AG10803 (cell line): ENCODE measurements at places on chromosomes 7 and 10.

DNA sequence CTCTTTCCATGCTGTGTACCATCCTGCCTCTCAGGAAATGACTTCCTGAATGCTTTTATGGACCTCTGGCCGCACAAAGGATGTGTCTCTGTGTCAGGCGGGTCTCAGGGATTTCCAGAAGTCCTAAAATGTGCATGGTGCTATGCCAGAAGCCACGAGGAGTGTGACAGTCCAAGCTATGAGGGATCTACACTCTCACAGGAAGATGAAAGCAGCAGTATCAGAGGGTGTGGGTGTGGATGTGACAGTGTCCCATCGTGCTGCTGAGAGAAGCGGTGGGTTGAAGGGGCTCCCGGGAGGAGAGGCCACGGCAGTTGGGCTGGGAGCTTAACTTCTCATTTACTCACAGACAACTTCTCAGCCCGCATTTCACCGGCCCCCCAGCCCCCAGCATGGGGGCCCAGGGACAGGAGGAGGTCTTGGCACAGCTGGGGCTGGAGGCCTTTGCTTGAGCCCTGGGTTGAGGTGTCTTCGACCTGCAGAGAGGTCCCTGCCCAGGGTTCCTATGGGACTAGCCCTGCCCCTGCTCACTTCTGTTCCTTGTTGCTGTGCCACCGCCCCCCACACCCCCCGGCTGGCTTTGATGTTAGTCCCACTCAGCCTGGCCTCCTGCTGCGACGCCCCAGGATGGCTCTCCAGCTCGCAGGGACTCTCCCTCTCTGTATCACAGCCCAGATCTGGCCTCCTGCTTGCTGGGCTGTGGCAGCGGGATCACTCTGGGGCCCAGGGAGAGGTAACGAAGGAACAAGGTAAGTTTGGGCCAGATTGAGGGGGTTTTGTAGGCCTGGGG is 30.8 kb upstream of the EMX2 start:
- no peak for DNase-seq

DNA sequence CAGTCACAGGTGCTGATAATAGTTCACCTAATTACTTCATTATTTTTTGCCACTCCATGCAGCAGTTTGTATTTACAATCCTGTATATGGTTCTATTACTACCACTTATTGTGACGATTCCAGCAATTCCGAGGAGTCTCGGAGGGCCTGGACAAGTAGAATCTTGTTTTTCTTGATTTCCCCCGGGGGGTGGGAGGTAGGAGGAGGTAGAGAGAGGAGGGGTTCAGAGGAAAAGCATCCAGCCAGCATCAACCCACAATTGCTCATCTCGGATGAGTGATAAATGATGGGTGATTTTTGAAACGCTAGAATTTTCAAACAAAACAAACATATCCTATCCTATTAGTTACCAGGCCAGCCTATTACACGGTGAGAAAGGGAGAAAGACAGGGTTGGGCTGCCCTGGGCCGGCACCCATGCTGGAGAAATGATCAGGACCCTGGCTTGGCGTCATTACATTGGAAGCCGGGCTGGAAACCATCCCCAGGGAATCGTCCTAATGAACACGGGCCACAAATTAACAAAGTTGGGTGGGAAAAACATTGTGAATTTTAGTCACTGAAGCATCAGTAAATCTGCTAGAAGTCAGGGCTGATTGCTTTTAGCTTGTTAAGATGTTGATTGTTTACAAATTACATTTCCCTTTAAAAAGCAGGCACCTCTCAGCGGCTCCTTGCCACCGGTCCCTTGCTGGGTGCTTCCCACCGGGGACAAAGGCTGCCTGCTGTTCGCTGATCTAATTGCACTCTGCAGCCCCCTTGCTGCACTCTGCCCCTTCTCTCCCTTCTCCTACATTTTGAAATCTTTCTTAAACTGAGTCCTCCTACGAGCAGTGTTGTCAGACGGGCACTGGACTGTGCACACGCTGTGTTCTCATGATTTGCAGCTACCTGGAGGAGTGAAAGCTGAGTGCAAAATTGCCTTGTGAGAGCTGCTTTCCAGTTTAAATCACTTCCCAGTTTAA is 95.5 kb downstream of the FAM204A start:
- no peak for DNase-seq

GRCh38 chr10:102919246-102919959 is 1.3 kb downstream of the CNNM2 start:
- DNase-seq: peak; percentile 30

DNA sequence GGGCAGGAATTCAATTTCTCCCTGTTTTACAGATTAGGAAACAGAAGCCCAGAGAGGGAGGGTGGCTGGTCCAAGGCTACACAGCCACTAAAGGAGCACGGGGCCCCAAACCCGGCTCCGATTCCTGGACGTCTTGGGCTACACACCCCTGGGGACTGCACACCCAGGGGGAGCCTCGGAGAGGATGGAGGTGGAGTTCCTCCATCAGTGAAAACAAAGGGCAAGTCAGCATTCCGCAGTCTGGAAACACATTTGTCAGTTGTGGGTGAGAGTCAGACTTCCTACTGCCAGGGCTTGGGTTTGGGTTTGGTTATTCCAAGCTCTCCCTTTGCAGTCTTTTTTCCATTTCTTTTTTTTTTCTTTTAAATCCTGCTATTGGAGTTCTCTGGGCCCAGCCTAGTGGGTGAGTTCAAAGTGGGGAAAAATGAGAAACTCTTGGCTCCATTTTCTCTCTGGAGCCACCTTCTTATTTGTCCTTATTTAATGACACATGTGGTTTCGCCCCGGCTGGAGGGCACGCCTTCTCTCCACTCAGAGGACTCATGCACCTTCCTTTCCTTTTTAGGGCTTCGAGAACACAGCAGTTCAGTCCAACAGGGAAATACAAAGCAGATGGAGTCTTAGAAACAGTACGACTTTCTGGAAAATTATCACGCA is 59.9 kb upstream of the AQP1 start:
- peak; percentile 80 for DNase-seq

GRCh38 chr10:124952123-124952522 is 10.2 kb downstream of the ZRANB1 start:
- DNase-seq: no peak

DNA sequence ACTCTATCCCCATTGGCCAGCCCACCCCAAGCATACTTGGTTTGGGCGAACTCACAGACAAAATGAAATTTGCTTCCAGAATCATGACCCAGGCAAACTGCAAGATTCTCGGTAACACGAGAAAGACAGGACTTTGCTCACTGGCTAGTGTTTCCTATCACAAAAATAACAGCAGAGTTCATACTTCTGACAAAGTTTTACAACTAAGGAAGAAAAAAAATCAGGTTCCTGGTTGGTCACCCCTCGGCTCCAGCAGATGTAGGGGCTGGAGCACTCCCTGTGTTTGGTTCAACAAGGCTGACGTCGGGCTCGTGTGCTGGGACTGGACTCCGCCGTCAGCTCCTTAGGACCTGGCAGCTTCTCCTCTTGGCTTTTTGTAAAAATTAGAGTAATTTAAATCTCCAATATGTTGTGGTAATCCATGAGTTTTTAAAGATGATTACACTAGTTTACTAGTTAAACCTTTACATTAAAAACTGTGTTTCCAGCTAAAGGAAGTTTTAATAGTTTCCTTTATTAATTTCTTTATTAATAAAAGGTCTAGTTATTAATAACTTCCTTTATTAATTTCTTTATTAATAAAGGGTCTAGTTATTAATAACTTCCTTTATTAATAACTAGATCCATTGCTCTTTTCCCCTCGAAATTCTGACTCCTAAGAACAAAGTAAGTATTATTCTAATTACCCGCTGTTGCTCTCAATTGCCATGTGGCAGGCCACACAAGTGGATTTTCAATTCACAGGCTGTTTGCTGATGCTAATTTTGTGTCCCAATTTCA is 115.6 kb upstream of the RNF32 start:
- no peak for DNase-seq

DNA sequence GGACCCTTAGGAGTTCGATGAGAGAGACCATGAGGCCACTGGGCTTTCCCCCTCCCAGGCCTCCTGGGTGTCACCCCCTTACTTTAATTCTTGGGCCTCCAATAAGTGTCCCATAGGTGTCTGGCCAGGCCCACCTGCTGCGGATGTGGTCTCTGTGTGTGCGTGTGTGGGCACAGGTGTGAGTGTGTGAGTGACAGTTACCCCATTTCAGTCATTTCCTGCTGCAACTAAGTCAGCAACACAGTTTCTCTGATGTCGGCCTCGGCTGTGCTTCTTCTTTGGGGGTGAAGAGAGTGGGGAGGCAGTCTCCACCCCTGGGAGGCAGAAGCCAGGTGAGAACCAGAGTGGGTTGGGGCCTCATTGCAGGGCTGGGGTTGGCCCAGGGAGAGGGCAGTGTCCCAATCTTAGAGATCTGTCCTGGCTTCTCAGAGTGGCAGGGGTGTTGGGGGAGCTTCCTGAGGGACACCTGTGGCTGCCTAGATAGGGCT is 1.5 kb downstream of the PVRIG start:
- DNase-seq: no peak

- no peak for DNase-seq
Observed at GRCh38 chr7:21314954-21315353, 112.9 kb upstream of the SP4 start.

- DNase-seq: peak; percentile 41
Observed at GRCh38 chr10:27578316-27578715, 74.2 kb downstream of the RAB18 start.

DNA sequence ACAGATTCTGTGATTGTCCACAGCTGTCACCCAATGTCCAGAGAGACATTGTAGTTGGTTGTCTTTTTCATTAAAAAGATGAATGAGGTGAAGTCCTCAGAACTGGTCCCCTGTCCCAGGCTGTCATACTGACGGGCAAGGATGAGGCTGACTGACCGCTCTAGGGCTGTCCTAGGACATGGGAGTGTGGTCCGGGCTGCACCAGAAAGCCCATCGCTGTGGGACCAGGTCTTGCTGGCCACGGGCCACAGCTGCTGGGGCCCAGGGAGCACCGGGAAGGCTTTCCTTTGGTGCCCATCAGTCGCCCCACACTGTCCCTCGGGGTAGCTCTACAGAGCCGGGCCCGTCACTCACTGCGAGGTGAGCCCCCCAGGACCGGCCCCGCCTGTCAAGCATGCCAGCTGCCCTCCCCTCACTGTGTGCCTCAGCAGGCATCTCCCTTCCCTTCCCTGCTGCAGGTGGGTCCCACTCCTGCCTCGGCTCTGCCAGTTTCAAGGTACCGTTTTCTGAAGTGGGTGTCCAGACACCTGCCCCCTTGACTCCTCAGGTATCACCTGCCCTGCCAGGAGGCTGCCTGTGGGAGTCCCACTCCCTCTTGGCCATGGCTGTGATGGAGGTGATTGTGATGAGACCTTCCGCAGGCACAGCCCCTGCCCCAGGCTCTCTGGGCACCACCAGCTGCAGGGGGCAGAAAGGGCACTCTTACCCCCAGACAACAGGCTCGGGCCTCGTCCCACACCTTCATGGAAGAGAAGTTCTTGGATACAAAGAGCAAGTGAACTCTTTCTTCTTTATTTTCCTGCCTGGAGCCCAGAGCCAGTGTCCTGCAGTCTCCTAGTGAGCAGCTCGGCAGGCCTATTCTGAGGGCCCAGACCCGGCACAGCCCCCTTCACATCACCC is 21.7 kb downstream of the LRRC27 start:
- DNase-seq: no peak

- DNase-seq: no peak
Observed at GRCh38 chr10:31042670-31043069, 11.0 kb upstream of the ZNF438 start.

DNA sequence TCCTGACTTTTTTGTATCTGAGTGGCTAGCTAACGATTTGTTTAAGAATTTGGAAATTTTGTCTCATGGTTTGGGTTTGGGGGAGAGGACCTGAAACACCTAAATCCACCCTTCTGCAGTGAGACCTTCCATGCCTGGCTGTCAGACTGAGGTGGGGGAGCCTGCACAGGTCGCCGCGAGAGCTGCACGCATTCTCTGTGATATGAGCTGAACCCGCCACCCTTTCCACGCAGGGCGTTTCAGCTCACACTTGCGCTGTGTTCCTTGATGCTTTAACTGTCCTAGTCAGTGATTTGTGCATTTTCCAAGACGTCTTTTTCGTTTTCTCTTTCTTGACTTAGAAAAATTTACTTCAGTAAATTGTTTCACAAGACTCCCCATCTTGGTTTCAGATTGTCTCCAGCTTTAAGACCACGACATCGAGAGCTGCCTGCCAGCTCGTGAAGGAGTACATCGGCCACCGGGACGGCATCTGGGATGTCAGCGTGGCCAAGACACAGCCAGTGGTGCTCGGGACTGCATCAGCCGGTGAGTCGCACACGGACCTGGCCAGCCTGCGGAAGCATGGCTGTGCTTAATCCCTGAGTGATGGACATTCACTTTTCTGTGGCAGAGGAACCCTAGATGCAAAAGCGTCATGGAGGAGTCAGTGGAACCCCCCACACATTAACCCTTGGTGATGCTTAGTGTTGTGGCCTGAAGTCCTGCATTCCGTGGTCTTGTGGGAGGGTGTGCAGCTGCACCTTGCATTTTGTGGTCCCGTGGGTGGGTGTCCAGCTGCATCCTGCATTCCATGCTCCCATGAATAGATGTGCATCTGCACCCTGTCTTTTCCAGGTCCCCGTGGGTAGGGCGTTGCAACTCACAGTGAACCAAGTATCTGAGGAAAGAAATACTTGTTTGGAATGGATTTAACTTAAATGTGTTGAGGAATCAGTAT is 28.1 kb downstream of the WDR37 start:
- DNase-seq: no peak

- DNase-seq: peak; percentile 39
Observed at GRCh38 chr10:102678842-102679289, 34.6 kb downstream of the TRIM8 start.

GRCh38 chr10:6145166-6145987 is 56.5 kb downstream of the RBM17 start:
- DNase-seq: no peak

DNA sequence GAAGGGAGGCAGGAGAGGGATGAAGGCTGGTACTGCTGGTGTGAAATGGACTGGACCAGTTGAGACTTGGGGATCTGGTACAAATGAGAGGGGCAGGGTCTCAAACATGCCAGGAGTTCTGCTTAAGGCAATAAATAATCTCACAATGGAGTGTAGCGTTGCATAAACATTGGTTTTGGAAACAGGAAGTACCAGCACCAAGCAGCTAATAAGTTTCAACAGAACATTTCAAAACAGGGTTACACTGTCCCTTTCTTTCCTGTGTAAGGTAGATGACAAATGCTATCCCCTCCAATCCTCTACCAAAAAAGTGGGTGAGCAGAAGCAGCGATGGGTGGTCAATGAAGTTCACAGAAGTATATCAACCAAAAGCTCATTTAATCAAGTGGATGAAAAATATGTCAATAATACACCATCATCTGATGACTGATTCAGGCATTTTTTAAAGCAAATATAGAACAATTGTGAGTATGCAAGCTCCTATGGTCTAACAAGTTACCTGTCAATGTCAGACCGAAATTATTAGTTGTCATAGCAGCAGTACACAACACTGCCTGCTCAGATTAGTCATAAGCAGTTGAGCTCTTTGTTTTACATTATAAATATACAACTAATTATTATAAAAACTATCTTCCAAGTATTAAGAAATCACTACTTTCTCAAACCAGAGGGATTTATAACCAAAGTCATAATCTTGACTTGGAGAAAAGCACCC is 220.0 kb downstream of the FAM107B start:
- DNase-seq: no peak

- no peak for DNase-seq
Observed at GRCh38 chr10:13969792-13970140, 361.0 kb downstream of the FRMD4A start.

GRCh38 chr7:21370283-21370982 is 57.5 kb upstream of the SP4 start:
- no peak for DNase-seq

- no peak for DNase-seq
Observed at GRCh38 chr7:133003052-133003910, 78.6 kb downstream of the CHCHD3 start.

GRCh38 chr10:29131952-29132547 is 156.8 kb upstream of the LYZL1 start:
- no peak for DNase-seq

- no peak for DNase-seq
Observed at GRCh38 chr10:112330162-112330561, 43.8 kb upstream of the ACSL5 start.
